ENCODE measurements at places on chromosomes 1 and 21.

- DNase-seq = no peak
These were observed 10.5 kb downstream of the C1orf198 start for GRCh38 chr1:230857822-230858221.

- DNase-seq = peak; percentile 16
These were observed 13.1 kb downstream of the KRTAP13-1 start for GRCh38 chr21:30408782-30409494.

GRCh38 chr1:75725861-75726361 is 1.4 kb downstream of the ACADM start:
- no peak for DNase-seq

- DNase-seq = no peak
These were observed 32.2 kb downstream of the EVI5 start for GRCh38 chr1:92752719-92753118.

DNA sequence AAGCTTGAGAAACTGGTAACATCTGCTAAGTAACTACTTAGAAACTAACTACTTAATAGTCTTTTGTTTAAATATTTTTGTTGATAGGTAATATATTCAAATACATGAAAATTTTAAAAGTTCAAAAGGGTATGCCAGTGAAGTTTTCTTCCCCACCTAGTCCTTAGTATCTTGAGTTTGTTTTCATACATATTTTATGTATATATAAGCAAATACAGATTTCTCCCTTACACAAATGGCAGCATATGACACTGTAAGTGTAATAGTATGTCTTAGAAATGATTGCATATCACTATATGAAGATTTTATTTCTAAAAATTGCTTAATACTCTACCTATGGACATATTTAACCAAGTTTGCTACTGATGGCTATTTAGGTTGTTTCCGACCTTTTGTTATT is 38.9 kb downstream of the MARK1 start:
- DNase-seq = no peak
